Muscle of leg (tissue), 16 donors: ENCODE measurements at places on chromosomes 5 and 9. TPM values are rescaled to one million over a fixed set of nuclear protein-coding genes. Genes with fewer than 3 reads are reported as not detected.

Gene ZNF879
- 6.0 TPM for total RNA-seq

- H3K27ac ChIP-seq, result no peak overlapping the region
- no peak overlapping the region for H3K4me3 ChIP-seq
- no peak for DNase-seq
- no peaks in the 10 kb centered on the region for H3K36me3 ChIP-seq
- no peaks in the 10 kb centered on the region for H3K4me1 ChIP-seq
- no peaks in the 10 kb centered on the region for H3K27me3 ChIP-seq
Measured at GRCh38 chr5:128559300-128560297, 21.6 kb upstream of the FBN2 start.

GRCh38 chr5:108382784-108383330 is 959 bp upstream of the FBXL17 start:
- H3K27ac ChIP-seq, result peak overlapping the region; percentile 99
- no peaks in the 10 kb centered on the region for H3K27me3 ChIP-seq
- H3K4me1 ChIP-seq, result peaks cover 9% of the 10 kb centered on the region
- no peaks in the 10 kb centered on the region for H3K36me3 ChIP-seq

DNA sequence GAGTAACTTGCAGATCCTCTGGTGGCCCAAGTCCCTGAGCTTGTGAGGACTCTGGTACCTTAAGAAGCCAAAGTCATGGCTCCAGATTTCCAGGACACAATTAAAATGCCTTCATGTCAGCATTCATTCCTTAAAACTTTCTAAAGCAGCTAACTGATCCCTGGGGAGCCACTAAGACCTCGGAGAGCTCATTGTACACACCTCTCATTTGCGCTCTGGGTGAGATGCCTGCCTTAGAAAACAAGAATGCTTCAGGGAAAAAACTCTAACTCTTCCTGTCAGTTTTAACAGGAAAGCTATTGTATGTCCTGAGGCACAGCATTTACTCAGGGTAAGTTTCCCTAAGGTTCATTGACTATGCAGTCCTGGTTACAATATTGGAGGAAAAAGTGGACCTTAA is 285.0 kb downstream of the EFNA5 start:
- no peak for DNase-seq
- H3K36me3 ChIP-seq, result no peaks in the 10 kb centered on the region
- H3K4me3 ChIP-seq, result no peak overlapping the region

DNA sequence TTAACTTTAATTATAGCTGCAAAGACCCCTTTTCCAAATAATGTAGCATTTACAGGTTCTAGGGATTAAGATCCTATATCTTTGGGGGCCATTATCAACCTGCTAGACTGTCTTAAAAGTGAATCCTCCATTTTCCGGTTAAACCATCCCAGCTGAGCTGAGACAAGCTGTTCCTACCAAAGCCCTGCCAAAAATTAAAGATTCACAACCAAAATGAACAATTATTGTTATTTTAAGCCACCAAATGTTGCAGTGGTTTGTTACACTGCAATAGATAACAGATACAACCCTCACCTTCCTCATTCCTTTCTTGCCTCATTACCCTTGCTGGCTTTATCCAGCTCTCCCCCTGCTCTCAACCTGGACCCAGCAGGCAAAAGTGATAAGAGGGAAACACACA is 343.4 kb downstream of the CDK5RAP2 start:
- no peak overlapping the region for H3K27ac ChIP-seq
- no peak overlapping the region for H3K4me3 ChIP-seq
- peaks cover 3% of the 10 kb centered on the region for H3K27me3 ChIP-seq
